ENCODE measurements at places on chromosomes 4 and X. TPM values are rescaled to one million over a fixed set of nuclear protein-coding genes. Genes with fewer than 3 reads are reported as not detected.

LNX1 gene
- 0.30 TPM for polyA plus RNA-seq

SLC7A11 gene
- polyA plus RNA-seq: not detected

CLGN gene
- not detected for polyA plus RNA-seq

GRCh38 chr4:156766846-156767245, 204.8 kb downstream of the PDGFC start:
- DNase-seq: no peak

GRCh38 chr4:104446431-104447278, 48.0 kb downstream of the CXXC4 start:
- DNase-seq: no peak

DNA sequence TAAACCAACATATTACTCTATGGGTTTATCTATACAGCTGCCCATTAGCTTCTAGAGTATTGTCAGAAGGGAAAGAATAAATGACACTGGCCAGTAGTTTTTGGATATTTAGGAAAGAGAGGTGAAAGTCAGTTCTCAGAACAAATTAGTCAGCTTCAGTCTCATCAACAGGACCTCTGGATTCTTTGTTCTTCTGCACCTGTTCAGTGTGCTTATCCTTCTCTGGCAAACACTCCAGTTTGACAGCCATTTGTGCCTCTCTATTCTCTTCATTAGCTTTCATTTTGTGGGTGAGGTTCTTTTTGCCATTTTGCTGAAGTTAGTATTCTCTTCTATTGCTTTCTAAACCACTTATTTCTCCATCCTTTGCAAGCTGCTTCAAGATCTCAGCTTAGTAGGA, 107.0 kb downstream of the PCDH18 start:
- no peak for DNase-seq

DNA sequence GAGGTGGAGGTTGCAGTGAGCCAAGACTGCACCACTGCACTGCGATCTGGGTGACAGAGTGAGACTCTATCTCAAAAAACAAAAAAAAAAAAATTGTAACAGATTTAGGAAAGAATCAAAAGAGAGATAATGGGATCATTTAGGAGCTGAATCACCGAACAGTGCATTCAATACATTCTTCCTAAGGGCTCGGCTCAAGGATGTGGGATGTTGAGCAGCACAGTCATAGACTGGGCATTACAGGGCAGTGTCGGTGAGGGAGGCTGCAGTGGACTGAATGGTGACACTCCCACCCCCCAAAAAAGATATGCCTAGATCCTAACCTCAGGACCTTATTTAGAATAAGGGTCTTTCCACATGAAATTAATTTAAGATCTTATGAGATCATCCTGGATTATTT, 70.0 kb downstream of the EVC2 start:
- no peak for DNase-seq
